ENCODE measurements at places on chromosomes 2 and 18. TPM values are rescaled to one million over a fixed set of nuclear protein-coding genes. Genes with fewer than 3 reads are reported as not detected.

CERKL gene
- not detected for total RNA-seq

CIB4 gene
- total RNA-seq, result not detected

DSG2 gene
- total RNA-seq, result 4.3 TPM

NAT8 gene
- not detected for total RNA-seq

ANKRD62 gene
- not detected for total RNA-seq

SLC19A3 gene
- total RNA-seq, result 5.1 TPM

GALR1 gene
- total RNA-seq, result 0.24 TPM

CNTNAP5 gene
- not detected for total RNA-seq

CNOT9 gene
- 35.6 TPM for total RNA-seq

NXPH2 gene
- total RNA-seq, result not detected

TSHZ1 gene
- total RNA-seq, result 15.9 TPM

NPHP1 gene
- 3.9 TPM for total RNA-seq

KLF7 gene
- total RNA-seq, result 74.5 TPM

SMCHD1 gene
- total RNA-seq, result 71.0 TPM

ITGB6 gene
- not detected for total RNA-seq

FAM136A gene
- 19.8 TPM for total RNA-seq

GPN1 gene
- 16.4 TPM for total RNA-seq

EIF5B gene
- 57.9 TPM for total RNA-seq

RPRM gene
- 1.1 TPM for total RNA-seq

DSG3 gene
- total RNA-seq, result not detected

AGXT gene
- not detected for total RNA-seq

ATOH8 gene
- 68.5 TPM for total RNA-seq

ADD2 gene
- 1.7 TPM for total RNA-seq

KIAA2012 gene
- not detected for total RNA-seq

FOXI3 gene
- total RNA-seq, result not detected

GTF2A1L gene
- total RNA-seq, result not detected

PRKAG3 gene
- 0.19 TPM for total RNA-seq

PAIP2B gene
- total RNA-seq, result 4.9 TPM

ARHGAP15 gene
- total RNA-seq, result 14.8 TPM

LINC00305 gene
- not detected for total RNA-seq

MC5R gene
- total RNA-seq, result not detected

SFT2D3 gene
- 4.9 TPM for total RNA-seq

ACVR1C gene
- total RNA-seq, result 0.33 TPM

ZNF24 gene
- 44.3 TPM for total RNA-seq

FAM117B gene
- 4.3 TPM for total RNA-seq

SLC16A14 gene
- total RNA-seq, result 6.0 TPM

CTLA4 gene
- 1.8 TPM for total RNA-seq

KLHL30 gene
- total RNA-seq, result 9.0 TPM

STON1 gene
- total RNA-seq, result 27.5 TPM

EVX2 gene
- total RNA-seq, result not detected

APCDD1 gene
- total RNA-seq, result 7.6 TPM

CAD gene
- total RNA-seq, result 29.7 TPM

ASIC4 gene
- 0.42 TPM for total RNA-seq

GCA gene
- total RNA-seq, result 32.5 TPM

FAM110C gene
- total RNA-seq, result 3.4 TPM

PAX3 gene
- total RNA-seq, result 0.60 TPM

ARHGEF4 gene
- total RNA-seq, result 6.9 TPM
